ENCODE measurements at places on chromosomes 4 and X.
A peak's percentile ranks its signal among the peaks of the same experiment; 100 is the strongest.

GRCh38 chr4:170014359-170015011 lies 11.7 kb downstream of the MFAP3L start:
- peak; percentile 18 for DNase-seq

- no peak for DNase-seq
Measured at GRCh38 chr4:1903035-1903434, 31.8 kb downstream of the NSD2 start.

- no peak for DNase-seq
Measured at GRCh38 chrX:139933904-139934303, 1.1 kb upstream of the ATP11C start.

DNA sequence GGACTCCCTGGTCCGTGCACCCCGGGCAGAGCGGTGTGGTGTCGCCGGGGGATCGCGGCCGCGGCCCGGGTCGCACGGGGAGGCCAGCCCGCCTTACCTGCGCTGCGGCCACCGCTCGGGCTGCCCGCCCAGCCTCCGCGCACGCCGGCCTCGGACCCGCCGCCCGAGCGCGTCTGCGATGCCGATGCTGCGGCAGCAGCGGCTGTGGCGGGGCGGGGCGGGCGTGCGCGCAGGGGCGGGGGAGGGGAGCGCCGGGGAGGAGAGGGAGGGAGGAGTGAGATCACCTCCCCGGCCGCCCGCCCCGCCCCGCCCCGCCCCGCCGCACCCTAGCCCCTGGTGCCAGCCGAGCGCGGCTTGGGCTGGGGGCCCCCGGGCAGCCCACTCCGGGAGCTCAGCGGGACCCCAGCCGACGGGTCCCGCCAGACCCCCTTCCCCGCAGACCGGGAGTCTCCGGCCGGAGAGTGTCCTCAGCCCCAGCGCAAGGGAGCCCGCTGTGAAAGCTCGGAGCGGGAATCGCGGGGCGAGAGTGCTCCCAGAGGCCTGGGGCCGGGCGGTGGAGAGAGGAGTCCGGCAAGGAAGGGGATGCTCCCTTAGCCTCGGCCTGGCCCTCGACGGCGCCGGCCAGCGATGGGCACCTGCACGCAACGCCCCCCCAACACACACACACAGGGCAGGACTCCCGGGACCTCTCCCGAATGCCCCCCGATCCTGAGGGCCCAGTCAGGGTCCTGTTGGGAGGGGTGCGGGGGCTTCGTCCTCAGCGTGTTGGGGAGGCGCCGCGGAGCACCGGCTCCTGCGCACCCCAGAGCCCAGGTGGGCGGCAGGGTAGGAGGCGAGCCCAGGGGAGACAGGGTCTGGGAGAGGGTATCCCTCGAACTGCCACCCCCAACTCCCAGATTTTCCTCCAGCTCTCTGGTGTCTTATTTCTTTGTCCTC lies at the start of gene L1CAM:
Gene L1CAM, minus strand, starts transcription at position 206 of the 936 bp plus-strand sequence. CDS start 10,337 bp downstream, outside the sequence.
- peak; percentile 37 for DNase-seq

DNA sequence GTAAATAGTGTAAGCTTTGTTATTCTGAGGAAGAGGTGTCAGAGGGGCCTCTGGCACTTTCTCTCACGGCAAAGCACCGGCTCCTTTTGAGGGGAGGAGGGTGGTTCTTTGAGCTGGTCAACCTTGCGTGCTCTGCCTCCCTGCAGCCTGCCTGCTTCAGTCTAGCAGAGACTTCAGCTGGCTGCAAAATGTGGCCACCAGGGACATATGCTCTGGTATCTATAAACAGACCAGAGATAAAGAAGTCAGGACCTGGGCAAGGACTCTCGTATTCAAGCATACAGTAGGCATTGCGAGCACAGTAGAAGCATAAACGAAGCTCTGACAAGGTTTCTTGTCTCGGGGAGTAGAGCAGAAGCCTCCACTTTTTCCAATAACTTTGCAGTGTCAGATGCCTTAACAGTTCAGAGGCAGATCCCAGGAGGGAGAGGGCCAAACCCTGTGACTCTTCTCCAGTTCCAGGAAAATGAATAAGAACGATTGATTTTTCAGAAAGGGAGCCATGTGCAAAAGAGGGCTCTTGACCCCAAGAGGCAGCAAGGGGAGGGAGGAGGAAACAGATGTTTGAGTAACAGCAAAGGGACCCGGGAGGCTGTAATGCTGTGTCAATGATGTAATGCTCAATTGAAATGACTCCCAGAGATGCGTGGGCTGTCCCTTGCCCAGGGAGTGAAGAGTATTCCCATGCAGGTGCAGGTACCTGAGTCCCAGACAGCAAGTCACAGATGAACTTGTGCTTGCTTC lies 57.9 kb upstream of the TEX13D start:
- no peak for DNase-seq

DNA sequence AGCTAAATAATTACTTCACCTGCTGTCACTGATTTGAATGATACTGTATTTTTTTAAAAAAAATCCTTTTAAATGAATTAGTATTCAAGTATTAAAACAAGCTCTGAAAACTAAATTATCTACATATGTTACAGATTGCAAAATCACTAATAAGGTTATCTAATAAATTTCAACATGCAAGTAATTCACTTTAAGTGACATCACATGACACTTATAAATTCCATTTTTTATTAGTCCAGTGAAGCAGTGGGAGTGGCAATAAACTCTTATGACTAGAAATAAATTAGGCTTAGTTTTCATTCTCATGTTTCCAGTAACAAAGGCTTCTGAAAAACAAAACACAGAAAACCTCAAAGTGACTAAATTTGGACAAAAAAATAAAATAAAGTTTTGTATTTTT lies 36.3 kb downstream of the SMIM31 start:
- no peak for DNase-seq

DNA sequence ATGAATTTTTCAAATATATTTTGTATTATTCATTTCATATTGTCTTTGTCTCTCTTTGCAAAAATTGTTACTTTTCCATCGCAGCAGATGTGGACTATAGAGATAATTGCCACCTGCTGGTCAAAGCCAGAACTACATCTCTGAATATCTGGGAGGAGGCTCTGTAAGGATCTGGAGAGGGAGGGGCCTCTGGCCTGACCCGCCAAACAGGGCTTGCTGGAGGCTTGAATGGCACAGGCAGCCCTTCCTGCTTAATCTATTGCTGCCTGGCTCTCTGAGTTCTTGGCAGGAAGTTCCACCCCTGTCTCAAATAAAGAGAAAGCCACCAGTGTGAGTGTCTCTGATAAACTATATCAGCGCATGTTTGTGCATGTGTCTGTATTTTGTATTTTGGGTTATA lies 132.4 kb downstream of the ZMAT1 start:
- DNase-seq: peak; percentile 86

- DNase-seq: no peak
Measured at GRCh38 chr4:62899646-62900364, 1509.4 kb downstream of the TECRL start.

DNA sequence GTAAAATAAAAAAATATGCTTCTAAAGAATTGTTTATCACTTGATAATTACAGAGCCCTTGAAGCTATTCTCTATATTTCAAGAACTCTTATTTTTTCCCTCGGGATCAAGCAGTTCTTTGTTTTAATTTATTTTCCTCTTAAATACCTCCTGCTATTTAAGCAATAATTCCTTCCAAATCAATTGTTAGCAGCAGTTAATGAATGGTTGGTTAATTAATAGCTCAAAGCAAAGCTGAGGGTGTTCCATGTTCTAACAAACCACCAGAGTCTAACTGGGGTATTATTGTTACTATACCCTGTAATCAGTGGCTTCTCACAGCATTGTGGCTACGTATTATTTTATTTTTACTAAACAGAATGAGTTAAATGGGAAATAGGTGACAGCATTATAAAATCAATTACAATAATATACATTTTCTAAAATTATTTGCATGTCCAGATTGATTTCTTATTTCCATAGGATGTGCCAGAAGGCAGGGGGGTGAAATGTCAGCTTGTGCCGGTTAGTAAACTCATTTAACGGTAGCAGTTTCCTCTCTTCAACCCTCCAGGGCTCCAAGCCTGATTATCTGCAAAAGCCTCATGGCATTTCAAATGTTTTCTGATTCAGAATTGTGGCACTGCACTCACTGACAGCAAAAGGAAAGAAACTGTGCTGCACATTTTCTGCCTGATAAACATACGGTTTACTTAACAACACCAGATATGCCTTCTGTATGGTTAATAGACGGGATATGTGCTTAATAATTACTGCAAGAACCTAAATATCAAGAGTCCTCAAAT lies 286.9 kb upstream of the EMCN start:
- DNase-seq: no peak

GRCh38 chr4:154743683-154744340 lies at the start of gene LRAT:
Gene LRAT (plus strand): TSS chr4:154744000. CDS start chr4:154744327, 327 bp downstream.
- DNase-seq: no peak

GRCh38 chr4:79688691-79689090 lies 280.7 kb upstream of the GK2 start:
- no peak for DNase-seq

DNA sequence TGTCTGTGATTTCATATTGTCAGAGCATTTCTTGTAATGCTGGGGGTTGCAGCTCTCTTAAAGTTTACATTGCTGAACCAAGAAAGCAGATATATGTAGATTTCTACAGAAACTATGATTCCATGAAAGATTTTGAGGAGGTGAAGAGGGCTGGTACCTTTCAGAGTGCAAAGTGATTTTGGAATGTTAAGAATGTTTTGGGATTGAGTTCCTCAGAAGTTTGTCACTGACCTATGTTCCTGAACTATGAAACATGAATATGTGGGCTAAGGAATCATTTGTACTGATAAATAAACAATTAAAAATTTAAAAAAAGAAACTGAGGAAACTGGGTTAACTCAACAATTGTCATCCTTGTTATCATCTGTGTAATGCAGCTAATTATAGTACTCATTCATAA lies 12.3 kb upstream of the CHIC2 start:
- DNase-seq: peak; percentile 64

DNA sequence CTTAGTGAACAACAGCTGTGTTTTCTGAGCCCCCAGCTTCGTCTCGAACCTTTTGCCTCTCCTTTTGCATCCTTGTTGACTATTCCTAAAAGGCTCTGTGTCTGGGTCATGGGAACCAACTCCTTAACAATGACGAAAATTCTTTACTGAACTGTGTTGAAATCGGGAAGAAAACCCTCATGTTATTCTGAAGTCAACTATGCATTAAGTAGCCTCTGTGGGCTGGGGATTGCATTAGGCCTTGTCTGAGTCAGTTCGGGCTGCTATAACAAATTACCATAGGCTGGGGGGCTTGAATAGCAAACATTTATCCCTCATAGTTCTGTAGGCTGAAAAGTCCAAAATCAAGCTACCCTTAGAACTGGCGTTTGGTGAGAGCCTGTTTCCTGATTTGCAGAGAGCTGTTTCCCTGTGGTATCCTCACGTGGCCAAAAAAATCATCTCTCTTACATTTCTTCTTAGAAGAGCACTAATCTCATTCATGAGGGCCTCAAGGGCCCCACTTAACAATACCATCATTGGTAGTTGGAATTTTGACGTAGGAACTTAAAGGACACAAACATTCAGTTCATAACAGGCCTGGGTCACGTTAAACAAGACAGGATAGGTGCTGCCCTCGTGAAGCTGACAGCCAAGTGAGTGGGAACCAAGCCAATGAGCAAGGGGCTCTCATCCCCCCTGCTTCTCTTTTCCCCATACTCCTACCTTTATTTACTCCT lies 75.9 kb downstream of the CLNK start:
- DNase-seq: no peak

GRCh38 chr4:52298444-52298843 lies 247.3 kb downstream of the SPATA18 start:
- DNase-seq: peak; percentile 22

DNA sequence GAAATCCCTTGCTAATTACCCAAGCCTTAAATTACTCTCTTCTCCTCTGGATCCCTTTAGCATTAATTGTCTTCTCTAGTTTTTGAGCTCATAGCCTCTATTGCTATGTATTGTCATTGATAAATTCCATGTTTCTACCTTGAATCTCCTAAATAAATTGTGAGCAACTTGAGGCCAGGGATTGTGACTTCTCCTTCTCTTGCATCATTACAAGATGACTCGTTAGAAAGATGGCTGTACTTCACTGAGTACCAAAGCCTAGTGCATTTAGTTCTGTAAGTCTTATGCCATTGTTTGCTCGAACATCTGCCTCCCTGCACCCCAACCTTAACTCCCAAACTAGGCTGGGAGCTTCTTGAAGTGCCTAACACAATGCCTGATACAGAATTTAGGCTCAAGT lies 15.3 kb downstream of the VSIG4 start:
- DNase-seq: no peak

DNA sequence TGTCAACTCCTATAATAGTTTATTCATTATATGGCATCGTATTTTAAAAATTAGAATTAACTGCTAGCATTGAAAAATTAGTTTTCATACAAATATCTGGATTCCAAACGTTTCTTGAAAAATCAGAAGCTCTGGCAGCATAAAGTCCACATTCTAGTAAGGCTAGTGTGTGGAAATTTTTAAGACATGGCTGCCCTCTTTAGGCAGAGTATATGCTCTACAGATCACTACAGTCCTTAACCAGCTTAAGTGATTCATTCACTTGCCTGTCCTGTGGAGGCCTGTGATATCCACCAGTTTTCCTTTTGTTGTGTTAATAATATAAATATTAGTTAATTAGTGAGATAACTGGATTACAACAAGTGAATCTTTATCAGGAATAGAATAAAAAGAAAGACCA lies 287.2 kb downstream of the OPHN1 start:
- DNase-seq: peak; percentile 39

Measured in EL (cell line).